GM19239 (cell line): ENCODE measurements at places on chromosomes 6 and 20.

- no peak for DNase-seq
These were observed 1.4 kb upstream of the KHDC1 start for GRCh38 chr6:73264446-73264845.

- DNase-seq, result no peak
These were observed 92.9 kb upstream of the NOX3 start for GRCh38 chr6:155548576-155548975.

GRCh38 chr6:86031713-86032112, 389.0 kb upstream of the SYNCRIP start:
- DNase-seq, result no peak

GRCh38 chr6:13677878-13678254, 33.8 kb downstream of the RANBP9 start:
- DNase-seq, result no peak

- DNase-seq, result no peak
These were observed 16.8 kb upstream of the SYNDIG1 start for GRCh38 chr20:24452498-24453127.

- DNase-seq, result no peak
These were observed 9.1 kb downstream of the ZNF292 start for GRCh38 chr6:87164506-87164905.

- no peak for DNase-seq
These were observed 150.6 kb upstream of the AGPAT4 start for GRCh38 chr6:161424421-161424820.

GRCh38 chr20:12617076-12617475, 391.7 kb upstream of the SPTLC3 start:
- no peak for DNase-seq

DNA sequence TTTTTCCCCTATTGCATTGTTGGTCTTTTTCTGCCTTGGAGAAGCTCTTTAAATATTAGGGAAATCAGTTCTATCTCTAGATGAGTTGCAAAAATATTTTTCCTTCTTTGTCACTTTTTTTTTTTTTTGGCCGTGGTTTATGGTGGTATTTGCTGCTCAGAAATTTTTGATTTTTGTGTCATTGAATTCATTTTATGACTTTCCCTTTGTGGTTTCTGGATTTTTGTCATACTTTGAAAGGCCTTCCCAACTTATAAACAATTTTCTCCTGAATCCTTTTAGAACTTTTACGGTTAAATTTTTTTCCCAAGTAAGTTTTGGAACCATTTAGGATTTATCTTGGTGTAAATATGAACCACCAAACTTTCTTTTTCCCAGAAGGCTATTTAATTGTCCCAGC, 145.6 kb downstream of the GJA10 start:
- no peak for DNase-seq

DNA sequence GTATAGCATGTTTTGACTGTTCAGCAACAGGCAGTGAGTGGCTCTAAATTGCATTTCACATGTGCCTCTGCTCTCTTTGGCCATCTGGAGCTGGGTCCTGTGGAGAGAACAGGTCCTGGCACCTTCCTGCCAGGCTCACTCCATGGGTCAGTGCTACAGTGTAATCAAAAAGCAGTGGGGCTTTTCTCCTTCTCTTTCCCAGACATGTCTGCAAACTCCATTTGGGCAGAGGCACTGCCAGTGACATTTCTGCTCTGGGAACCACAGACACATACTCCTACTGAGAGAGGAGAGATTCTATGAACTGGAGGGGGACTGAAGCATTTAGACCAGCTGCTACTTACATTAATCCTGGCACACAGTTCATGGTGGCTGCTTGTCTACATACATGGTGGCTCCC, 68.3 kb upstream of the TRAF3IP2 start:
- no peak for DNase-seq

GRCh38 chr6:53868626-53869025, 73.8 kb downstream of the LRRC1 start:
- no peak for DNase-seq

- no peak for DNase-seq
These were observed 4.0 kb downstream of the CDKN1A start for GRCh38 chr6:36682328-36683144.

- DNase-seq, result no peak
These were observed 166.1 kb downstream of the CDKAL1 start for GRCh38 chr6:20700375-20700774.

DNA sequence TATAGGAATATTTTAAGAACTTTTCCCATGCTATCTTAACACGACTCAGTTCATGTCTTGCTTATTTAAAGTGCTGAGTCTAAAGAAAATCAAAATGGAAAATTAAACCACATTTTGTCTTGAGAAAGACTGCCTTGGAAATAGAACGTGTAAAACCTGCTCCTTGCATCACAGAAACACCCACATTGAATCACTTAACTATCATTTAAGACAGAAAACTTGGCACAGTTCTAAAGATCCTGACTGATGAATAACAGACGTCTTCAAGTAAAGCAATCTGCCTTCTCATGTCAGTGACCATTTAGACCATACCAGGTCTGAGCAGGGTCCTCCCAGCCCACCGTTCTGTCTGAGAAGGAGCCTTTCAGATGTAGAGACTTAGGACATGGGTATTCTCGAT, 7.4 kb downstream of the PERP start:
- no peak for DNase-seq

DNA sequence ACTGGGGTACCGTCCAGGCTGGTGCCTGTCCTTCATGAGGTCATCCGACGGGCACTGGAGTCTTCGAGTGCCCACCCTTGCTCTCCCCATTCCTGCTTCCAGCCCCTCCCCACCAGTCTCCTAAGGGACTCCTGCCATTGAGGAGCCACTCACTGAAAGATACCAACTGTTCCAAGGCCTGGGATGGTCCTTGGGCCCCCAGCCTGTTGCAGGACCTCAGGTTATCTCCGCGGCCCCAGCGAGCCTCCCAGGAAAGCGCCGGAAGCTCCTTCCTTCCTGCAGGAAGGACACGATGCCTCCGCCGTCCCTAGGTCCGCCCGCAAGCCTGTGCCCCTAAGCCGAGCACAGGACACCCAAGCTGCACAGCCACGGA, 1.2 kb downstream of the NKAIN4 start:
- no peak for DNase-seq

DNA sequence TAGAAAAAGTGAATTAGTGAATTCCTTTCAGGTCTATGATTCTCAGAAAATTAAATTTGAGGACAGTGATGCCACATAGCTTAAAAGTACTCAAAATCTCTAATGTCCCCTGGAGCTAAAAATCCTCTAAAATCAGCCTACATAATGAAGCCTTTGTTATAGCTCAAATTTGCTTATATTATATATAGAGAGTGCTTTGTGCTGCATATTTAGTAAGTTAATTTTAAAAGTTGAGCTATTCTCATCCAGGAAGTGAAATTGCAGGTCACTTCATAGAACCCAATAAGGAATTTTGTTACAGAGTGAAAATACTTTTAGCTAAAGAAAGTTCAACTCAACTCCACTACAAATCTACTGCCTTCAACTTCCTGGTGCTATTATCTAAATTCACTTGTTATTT, 507.5 kb upstream of the MAP3K7 start:
- DNase-seq, result no peak

GRCh38 chr20:35269055-35269781, 8.7 kb downstream of the MMP24OS start:
- peak; percentile 68 for DNase-seq

GRCh38 chr6:148771212-148771601, 24.4 kb downstream of the UST start:
- DNase-seq, result no peak

DNA sequence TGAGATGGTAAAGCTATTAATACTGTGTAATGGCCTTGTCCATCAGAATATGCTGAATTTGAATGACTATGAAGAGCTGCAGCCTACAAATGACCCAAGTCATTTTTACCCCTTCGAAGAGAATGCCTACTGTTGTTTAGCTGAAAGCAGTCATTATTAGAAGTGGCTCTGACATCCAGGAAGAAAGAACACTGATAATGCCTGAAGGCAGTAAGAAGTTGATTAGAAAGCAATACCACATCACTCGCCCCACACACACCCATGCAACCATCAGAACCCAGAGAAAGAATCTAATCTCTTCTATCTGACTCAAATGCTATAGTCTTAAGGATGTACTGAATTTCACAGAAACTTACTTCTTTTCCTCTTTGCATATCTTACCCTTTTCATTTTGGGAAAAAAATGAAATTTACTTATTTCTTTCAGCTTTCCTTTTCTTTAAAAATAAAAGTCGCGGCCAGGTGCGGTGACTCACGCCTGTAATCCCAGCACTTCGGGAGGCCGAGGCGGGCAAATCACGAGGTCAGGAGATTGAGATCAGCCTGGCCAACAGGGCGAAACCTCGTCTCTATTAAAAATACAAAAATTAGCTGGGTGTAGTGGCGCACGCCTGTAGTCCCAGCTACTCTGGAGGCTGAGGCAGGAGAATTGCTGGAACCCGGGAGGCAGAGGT, 61.0 kb downstream of the ARHGAP18 start:
- DNase-seq, result no peak

GRCh38 chr6:8627085-8627861, 191.9 kb upstream of the SLC35B3 start:
- no peak for DNase-seq

DNA sequence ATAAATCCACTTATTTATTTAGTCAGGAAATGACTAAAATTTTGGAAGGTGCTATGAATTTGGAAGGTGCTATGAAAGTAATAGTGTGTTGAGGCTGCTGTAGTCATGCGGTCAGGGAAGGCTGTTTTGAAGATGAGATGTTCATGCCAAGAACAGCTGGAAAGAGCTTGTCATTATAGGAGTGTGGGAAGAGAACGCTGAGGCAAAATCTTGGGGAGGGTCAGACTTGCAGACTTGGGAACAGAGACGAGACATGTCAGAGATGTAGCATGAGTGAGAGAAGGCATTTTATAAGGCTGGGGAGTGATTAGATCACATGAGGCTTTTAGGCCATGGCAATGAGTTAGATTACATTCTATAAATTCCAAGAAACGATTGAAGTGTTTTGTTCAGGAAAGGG, 124.0 kb upstream of the B3GAT2 start:
- DNase-seq, result no peak

DNA sequence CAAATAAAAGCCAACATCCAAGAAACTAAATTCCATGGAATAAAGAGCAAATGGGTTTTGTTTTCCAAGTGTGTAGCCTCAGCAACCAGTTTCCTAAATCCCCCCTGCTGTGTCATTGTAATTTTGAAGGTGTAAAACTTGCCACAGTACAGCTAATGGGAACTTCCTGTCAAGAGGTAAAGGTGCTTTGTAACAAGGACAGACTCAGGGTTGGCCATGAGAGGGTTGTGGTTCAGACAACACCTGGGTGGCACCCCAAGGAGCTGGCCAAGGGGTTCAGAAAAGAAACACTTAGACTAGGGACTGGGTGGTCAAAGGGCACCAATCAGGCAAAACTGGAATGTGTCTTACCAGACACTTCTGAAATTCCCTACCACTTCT, 52.4 kb upstream of the LYRM2 start:
- DNase-seq, result no peak

- DNase-seq, result no peak
These were observed 291.2 kb upstream of the ADGRB3 start for GRCh38 chr6:68343901-68344300.

DNA sequence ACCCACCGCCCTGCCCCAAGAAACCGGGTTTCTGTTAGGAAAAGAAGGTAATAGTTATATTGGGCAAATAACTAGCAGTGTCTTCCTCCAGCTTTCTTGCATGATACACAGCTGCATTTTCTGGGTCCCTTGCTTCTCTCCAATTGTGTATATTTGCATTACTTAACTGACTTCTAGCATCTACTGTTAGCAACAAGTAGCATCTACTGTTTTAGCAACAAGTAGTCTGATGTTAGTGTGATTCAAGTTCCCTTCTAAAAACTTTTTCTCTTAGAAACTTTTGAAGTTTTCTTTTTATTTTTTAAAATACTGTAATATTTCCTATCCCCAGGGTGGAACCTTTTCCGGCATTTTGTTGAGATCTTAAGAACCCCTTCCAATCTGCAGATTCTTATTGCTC, 221.2 kb downstream of the CLIC5 start:
- DNase-seq, result no peak

- no peak for DNase-seq
These were observed 72.3 kb downstream of the RNGTT start for GRCh38 chr6:88890860-88891845.

GRCh38 chr20:11992426-11992825, 74.7 kb downstream of the BTBD3 start:
- DNase-seq, result no peak

DNA sequence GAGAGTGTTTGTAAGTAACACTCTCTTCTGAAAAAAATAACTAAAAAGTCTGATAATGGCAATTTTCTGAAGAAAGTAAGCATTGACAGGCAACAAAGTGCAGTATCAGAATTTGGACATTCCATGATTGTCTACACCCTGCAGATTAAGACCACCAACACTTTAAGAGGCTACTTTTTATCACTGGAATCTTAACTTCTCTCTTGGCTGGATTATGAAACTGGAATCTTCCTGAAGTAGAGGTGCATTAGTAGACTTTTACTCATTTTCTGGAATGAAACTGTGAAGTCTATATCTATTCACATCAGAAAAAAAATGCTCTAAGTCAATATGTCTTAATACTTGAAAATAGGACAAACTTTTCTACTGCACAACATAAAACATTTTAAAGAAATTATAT, 547.5 kb downstream of the COL12A1 start:
- no peak for DNase-seq

DNA sequence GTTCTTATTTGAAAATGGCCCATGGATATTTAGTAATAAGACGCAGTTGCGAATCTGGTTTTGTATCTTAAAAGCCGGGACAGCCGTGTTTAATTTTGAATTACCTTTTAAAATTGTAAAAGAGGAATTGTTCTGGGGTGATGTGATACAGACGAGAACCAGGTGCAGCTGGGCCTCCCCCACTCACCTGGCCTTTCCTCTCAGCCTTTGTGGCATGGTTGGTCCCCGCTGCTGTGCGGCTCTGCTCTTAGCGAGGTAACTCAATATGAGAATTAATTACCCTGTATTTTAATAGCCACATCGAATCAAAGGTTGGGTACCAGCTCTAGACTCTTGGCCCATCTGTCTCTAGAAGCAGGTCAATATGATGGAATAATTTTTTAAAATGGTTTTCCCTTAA, 56.5 kb upstream of the DACT2 start:
- DNase-seq, result no peak

DNA sequence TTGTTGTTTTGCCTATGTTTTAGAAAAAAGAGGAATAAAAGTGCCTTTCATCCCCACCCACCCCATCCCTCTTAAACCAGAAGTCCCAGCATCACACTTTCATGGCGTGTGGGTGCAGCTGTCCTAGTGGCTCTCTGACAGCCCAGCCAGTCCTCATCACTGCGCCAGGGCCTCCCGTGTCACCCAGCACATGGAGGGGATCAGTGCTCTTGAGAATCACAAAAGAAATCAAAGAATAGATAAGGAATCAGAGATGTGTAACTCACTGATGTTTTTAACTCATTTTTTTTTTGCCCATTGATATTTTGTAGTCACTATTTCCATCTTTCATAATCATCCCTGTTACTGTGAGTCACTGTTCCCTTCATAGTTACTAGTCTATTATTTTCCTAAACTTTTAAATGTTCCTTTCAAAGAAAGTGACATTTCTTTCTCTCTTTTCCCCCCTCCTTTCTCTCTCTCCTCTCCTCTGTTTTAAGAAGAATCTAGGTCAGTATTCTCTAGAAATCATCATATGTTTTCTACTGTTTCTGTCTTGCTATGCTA, 78.6 kb downstream of the AIG1 start:
- no peak for DNase-seq
